PC-3 (cell line): ENCODE measurements at places on chromosomes 5 and 9. TPM values are rescaled to one million over a fixed set of nuclear protein-coding genes. Genes with fewer than 3 reads are reported as not detected.

The HACD4 gene
- not detected in 2 replicates for total RNA-seq

The ANKRA2 gene
- total RNA-seq: 3.2 and 4.4 TPM in 2 replicates

The IL11RA gene
- total RNA-seq: 8.3 and 8.7 TPM in 2 replicates

The CLK4 gene
- 11.3 and 23.8 TPM in 2 replicates for total RNA-seq

The ADAMTS6 gene
- total RNA-seq: 1.5 and 1.7 TPM in 2 replicates

DNA sequence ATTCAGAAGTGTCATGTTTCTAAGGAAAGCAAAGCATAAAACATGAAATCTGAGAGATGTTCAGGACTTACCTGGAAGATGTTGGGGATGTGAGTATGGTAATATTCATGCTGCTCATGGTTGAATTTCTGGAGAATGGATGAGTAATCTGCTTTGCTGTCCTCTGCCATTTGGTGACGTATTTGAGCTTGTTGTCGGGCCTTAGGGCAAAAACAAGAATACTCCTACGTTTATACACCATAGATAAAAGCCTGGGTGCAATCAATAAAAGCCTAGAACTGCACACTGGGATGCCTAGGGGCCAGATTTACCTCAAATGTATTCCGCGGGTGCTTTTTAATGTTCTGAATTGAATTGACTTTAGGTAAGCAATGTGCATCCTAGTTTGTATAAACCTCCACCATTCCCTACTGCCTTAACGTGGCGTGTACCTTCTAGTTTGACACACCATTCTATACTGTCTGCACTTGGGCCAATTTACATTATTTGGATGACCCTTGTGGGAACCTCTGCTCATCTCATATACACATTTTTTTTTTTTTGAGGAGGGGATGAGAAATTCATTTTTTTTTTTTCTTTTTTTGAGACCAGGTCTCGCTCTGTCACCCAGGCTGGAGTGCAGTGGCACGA lies 94.4 kb downstream of the USP20 start:
- peak; percentile 49 for DNase-seq

DNA sequence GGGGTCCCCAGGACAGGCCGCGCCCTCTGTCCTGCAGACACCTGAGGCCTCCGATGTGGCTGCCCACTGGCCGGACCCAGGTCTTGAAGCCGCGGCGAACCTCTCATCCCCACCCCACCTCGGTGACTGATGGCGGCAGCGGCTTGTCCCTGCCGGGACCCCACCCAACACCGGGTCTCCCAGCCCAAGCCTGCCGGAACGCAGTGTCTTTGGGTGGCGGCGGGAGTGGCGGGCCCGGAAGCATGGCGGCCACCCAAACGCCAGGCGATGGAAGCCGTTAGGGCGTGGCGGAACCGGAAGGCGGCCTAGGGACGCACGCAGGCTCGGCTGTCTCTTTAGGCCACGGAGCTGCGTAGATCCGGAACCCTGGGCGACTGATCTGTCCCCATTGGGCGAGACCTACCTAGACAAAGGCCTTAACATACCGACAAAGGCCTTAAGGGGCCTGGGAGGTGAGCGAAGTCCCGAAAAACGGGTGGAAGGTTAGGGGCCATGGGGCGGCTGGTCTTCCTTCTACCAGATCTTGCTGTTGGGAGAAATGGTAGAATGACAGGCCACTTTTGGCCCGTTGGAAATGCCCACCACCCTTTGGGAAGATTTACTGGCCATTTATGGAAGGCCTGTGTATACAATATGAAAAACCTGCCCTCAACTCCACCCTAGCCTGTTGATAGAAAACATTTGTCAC lies 94.6 kb upstream of the SMC2 start:
- DNase-seq: no peak

GRCh38 chr5:92703976-92704375 lies 877.0 kb downstream of the NR2F1-AS1 start:
- DNase-seq: no peak

DNA sequence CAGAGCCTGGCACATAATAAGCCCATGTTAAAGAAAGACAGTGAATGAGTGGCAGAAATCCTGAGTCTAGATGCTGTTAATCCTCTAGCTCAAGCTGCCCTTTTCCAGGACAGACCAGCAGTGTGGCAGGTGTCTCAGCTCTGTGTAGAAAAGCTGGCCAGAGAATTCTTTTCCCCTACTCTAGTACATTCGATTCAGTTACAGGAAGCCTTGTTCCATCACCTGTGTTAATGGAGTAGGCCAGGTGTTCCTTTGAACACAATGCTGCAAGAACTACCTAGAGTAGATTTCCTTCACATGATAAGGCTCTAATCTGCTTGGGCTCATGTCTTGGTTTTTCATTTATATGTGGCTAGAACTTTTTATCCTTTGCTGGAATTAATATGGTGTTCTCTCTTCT lies 52.5 kb downstream of the NUP214 start:
- DNase-seq: no peak

DNA sequence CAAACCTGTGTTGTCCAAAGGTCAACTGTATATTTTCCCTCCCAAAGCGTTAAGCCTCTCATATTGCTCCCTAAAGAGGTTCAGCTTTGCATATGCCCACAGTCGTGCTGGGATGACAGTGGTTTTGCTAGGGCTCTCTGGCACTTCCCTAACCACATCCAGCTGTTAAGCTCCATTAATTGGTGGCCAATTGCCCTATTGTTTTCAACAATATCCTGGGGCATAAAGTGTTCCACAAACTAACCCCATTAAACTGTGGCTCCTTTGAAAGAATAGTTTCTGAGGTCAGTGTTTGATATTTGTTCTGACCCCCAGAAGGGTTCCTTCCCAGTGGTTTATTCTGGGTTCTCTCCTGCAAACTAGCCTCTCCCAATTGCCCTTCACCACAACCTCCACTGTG lies 194.5 kb downstream of the HSD17B3 start:
- DNase-seq: no peak

DNA sequence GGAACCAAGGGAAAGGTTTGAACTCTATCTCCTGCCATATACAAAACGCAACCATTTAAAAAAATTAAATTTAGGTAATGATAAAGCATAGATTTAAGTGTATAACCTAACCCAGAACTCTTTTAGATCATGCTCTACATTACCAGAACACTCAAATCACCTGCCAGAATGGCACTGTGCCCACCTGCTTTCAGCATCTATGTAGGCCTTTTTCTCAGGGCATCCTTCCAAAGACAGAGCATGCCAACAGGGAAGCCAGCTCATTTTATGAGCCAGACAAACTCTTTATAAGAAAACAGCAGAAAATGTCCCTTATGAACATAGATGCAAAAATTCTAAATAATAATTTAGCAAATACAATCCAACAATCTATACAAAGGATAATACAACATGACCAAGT lies 47.9 kb upstream of the SMAD5 start:
- DNase-seq: no peak

GRCh38 chr9:126144603-126145456 lies 181.8 kb upstream of the MVB12B start:
- no peak for DNase-seq

DNA sequence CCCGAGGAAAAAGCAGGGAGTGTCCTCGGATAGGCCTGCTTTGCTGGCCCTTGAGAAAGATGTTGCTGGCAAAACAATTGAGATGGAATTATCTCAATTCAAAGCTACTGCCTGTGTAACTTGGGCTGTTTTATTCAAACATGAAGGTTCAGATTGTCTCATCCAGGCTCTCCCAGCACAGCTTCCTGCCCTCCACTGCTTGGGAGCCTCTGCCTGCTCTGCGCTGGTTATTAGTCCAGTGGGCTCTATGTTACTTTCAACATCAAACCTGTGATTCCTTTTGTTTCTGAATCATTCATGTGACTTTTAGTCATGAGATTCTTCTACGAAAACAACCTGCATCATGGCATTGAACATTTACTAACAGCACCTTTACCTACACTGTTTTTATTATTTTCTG lies 123.2 kb downstream of the SNCAIP start:
- DNase-seq: no peak

DNA sequence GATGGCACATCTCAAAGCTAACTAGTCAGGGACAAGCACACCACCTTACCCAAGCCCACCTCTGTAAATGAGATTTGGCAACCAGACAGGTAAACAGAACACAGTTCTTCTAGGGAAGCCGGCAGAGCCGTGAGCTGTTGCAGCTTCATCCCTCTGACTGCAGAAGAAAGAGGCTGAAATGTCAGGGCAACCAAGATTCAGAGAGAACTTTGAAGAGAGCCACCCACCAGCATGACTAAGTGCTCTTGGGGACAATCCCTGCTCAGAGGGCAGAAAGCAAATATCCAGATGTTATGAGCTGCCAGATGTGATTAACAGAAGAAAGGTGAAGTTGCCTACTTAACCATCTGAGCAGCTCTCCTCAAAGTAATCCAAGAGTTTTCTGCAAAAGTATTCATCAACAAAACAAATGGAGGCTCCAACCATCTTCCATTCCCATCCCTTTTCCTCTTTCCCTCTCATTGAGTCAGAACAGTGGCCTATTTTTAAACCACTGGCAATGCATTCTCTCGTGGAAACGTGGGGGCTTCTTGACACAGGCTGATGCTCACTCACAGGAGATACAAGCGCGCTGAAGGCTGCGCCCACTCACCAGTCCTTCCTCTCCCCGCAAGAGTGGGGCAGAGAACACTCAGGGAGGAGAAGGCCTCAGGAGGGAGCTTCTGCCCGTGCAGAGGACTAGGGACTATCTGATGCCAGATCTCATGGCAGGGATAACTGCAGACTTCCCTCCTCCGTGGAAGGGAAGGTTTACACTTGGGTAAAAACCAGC lies 57.1 kb downstream of the SLIT3 start:
- DNase-seq: no peak

DNA sequence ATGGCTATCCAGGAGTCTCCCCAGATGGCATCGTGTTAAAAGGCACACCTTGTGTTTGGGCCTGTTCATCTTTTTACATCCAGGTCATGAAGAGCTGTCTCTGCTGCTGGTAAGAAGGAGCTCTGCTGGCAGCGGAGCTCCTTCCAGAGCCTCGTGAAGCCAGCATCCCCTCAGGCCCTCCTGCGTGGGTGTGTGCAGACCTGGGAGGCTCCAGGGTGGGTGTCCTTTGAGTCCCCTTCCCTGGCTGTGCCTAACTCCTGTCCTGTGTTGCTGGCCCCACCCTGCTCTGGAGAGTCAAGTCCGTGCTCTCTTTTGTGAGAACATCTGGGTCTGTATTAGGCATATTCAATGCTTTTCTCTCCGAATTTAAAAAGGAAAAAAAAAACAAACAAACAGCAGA lies 149.6 kb upstream of the IRX2 start:
- DNase-seq: no peak

DNA sequence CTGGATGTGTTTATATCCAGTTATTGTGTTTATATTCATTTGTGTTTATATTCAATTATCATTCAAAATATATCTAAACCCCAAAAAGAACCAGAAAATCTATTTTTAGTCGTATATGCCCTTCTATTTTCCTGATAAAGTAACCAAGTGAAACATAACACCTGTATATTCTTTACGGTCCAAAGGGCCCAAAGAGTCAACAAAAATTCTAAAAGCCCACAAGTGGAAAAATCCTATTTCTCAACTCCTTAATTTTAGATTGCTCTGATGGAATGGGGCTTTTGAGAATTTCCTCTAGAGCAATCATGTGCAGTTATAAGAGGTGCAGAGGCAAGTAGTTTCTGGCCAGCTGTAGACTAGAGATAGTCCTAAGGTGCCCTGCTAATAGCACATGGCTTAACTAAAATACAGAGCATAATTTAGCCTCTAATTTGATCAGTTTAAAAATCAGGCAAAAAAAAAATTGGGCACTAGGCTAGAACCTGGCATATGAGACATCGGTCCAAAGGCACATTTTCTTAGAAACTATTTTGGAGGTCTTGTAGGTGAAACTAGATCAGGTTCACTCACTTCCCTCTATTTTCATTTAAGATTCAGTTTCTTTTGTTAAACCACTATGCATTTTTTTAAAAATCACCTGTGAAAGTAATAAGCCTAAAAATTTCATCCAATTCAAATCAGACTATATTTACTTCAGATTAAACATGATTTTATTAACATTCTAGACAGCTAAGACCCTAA lies 256.0 kb downstream of the FBXL17 start:
- DNase-seq: no peak

DNA sequence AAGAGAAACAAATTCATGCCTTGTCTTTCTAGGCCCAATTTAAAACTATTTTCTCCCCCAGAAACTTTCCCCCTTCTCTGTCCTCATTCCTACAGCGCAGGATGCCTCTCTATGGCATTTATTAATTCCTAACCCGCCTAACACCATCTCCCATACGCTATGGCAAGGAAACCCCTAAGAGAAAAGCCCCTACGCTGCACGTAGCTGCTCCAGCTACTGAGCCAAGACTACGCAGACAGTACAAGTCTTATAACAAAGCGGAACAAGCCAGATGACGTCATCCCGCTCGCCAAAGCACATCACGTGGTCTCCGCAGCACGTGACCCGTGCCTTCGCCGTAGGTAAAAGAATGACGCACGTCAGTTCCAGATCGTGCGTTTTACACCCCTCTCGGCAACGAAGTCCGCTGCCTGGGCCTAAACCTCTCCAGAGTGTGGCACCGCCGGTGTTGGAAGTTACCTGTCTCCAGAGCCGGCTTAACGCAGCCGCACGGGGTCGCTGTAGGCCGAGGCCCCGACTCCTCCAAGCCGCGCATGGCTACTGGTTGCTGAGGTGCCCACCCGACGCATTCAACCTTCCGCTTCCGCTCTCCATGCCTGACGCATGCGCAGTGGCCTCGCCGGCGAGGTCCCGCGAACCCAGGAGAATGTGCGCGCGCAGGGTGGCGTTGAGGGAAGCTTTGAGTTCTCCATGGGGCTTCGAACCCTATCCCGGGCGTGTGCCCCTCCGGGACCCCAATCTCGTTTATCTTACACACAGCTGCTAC lies at the start of gene TRMO:
Gene TRMO, minus strand, starts transcription at position 542 of the 766 bp plus-strand sequence. Its CDS starts 7 bp downstream, at position 535.
- DNase-seq: peak; percentile 93
